ENCODE measurements at places on chromosomes 6 and 20.

DNA sequence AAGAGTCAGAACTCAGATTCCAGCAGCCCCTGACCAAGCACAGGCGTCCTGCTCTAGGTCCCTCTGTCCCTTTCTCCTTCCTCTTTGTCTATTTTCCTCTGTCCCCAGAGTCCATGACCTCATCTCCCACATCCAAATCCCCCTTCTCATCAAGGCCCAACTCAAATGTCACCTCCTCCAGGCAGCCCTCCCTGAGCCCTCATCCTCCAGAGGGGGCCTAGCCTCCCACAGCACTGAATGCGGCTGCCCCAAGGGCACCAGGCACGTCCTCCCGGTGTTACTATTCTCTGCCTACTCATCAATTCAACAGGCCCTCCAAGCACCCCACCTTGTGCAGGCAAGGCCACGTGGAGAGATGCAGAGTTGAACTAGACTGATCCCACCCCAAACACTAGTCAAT is 49.7 kb downstream of the GRM4 start:
- no peak overlapping the region for H3K4me3 ChIP-seq
- no peak overlapping the region for H3K27ac ChIP-seq
- H3K4me1 ChIP-seq: peaks cover 4% of the 10 kb centered on the region
- no peaks in the 10 kb centered on the region for H3K36me3 ChIP-seq

DNA sequence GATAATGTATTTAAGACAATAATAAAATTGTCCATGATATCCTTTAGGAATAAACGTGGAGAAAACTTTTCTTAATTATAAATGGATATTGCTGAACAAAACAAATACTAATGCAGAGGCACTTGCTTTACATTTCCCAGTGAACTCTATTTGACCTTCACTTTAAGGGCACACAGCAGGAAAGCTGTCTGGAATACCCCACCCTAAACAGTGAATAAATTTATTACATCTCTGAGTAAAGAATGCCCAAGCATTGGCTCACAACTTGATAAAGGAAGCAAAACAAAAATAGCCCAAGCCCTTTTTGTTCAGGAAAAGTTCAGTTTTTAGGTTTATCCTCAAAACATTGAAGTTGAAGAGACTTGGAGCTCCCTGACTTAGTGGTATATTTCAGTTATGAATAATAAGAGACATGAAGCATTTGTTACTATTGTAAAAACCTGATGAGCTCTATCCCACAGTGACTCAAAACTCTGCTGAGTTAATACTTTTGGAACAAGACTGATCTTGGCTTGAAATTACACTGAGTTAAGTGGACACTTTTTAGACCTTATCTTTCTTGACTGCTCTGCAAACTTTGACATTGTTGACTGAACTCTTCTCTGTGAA is 353.9 kb downstream of the BCKDHB start:
- peaks cover 6% of the 10 kb centered on the region for H3K4me1 ChIP-seq
- DNase-seq: no peak
- H3K27ac ChIP-seq: no peak overlapping the region
- no peak overlapping the region for H3K4me3 ChIP-seq

DNA sequence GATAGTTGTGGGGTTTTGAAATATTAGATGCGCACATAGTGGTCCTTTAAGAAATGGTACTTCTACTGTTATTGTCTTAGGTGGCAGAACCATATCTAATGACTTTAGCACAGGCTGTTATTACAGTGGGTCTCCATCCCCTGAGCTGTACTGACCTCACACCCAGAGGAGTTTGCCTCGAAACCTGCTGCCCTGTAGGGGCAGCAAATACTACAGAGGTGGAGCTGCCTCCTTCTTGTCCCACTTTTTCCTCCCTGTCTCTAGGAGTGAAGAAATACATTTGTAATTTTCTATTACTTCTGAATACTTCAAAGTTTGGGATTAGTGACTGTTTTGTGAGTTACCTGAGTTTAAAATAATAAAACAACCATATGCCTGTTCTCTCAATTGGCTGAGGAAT is 8.2 kb downstream of the TRIM31 start:
- peaks cover 25% of the 10 kb centered on the region for H3K4me1 ChIP-seq
- H3K27me3 ChIP-seq: peaks cover 60% of the 10 kb centered on the region
- H3K4me3 ChIP-seq: no peak overlapping the region
- H3K36me3 ChIP-seq: peaks cover 6% of the 10 kb centered on the region
- no peak for DNase-seq
- no peak overlapping the region for H3K27ac ChIP-seq

DNA sequence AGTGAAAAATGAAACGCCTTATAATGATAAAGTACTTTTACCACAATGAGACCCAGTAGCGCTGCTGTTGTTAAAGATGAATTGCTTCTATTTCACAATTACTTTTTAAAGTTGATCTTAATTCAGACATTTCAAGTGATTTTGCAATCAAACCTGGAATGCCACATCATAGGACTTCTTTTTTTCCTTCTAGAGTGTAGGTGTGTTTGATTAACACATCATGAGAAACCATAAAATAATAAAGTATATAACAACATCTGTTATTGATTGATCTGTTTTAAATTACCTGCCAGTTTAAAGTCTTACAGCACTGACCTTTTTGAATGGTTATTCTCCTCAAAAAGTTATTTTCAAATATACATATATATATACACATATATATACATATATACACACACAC is 38.6 kb downstream of the HEBP2 start:
- H3K4me3 ChIP-seq: no peak overlapping the region
- no peak overlapping the region for H3K27ac ChIP-seq
- no peaks in the 10 kb centered on the region for H3K27me3 ChIP-seq
- DNase-seq: no peak
- no peaks in the 10 kb centered on the region for H3K4me1 ChIP-seq

DNA sequence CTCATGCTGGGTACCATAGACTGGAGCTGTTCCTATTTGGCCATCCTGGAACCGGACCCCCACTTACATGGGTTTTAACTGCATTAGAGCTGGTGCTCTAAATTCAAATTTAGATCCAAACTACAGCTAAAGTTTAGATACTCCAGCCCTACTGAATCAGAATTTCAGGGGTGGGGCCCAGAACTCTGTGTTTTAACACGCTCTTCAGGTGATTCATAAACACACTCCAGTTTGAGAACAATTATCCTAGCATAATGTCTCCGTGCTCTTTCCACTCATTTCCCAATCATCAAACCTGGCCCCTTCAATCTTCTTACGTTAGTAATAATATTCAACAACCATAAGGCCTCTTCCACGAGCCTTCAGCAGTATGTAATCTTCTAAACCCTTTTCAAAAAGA is 15.3 kb downstream of the TRPC4AP start:
- no peaks in the 10 kb centered on the region for H3K27me3 ChIP-seq
- H3K36me3 ChIP-seq: peaks cover 32% of the 10 kb centered on the region
- H3K27ac ChIP-seq: no peak overlapping the region
- no peak for DNase-seq
- no peak overlapping the region for H3K4me3 ChIP-seq

DNA sequence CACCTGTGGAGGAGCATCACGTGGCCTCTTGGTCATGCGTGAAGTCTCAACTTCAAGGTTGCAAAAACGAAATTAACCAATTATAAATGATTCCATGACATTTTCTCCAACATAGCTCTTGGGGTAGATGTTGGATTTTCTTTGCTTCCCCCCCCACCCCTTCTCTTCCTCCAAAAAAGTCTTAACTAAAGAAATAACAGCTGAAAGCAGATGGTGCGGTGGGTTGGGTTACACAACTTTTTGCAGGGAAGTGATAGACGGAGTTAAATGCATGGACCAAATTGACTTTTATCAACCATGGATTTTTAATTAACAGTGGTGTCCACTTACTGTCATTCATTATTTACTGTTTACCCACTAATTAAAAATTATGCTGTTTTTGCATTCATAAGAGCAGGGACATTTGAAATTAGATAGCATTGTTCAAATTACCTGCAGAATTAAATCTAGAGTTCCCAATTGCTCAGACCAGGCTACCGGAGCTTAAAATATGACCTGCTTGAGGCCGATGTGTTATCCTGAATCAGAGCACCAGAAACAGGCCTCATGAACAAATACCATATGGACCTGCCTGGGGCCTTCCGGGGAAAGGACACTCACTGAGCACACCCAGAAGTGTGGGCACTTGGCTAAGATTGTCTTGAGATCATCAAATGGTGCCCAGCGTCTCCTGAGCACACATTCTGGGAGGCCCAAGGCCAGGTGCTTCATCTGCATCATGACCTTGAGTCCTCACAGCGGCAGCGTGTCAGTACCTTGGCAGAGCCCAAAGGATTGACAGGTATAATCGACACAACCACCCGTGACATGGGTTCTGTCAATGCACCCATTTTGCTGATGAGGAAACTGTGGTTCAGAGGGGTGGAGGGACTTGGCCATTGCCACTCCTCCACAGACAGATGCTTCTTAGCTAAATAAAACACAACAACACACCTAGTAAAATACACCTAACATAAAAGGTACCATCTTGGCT is 41.5 kb downstream of the APCDD1L start:
- H3K4me1 ChIP-seq: no peaks in the 10 kb centered on the region
- H3K27me3 ChIP-seq: no peaks in the 10 kb centered on the region
- no peak overlapping the region for H3K27ac ChIP-seq
- H3K36me3 ChIP-seq: no peaks in the 10 kb centered on the region

DNA sequence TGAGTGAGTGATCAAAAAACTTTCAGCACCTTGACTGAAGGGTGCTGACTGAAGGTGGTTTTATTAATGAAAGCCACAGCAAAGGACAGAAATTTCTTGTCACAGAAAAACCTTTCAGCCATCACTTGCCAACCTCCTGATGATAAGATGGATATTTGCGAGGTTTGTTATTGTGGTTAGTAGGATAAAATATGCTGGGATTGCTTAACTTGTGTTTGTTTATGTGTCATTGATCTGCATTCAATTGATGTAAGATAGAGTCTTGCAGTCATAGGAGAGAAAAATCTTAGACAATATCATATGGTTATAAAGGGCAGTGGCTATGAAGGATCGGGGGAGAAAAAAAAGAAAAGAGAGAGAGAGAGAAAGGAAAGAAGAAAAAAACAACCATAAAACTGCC is 1.2 kb downstream of the TSBP1 start:
- peaks cover 56% of the 10 kb centered on the region for H3K27me3 ChIP-seq
- H3K27ac ChIP-seq: no peak overlapping the region
- H3K36me3 ChIP-seq: peaks cover 3% of the 10 kb centered on the region
- H3K4me1 ChIP-seq: no peaks in the 10 kb centered on the region

- no peaks in the 10 kb centered on the region for H3K36me3 ChIP-seq
- H3K4me3 ChIP-seq: no peak overlapping the region
- no peak for DNase-seq
- no peaks in the 10 kb centered on the region for H3K27me3 ChIP-seq
Measured at GRCh38 chr6:19035461-19036195, 648.5 kb downstream of the RNF144B start.

GRCh38 chr6:1311400-1312202 is at the start of gene FOXQ1:
Gene FOXQ1 (plus strand): TSS chr6:1312098. CDS start chr6:1312705, 607 bp downstream.
- no peak within 1 kb of the TSS for H3K27ac ChIP-seq
- peaks cover 18% of the 10 kb centered on the region for H3K4me1 ChIP-seq
- H3K36me3 ChIP-seq: no peaks in the 10 kb centered on the region
- H3K4me3 ChIP-seq: peak within 1 kb of the TSS; percentile 62

GRCh38 chr6:20696676-20697075 is 162.4 kb downstream of the CDKAL1 start:
- H3K4me1 ChIP-seq: peaks cover 36% of the 10 kb centered on the region
- H3K36me3 ChIP-seq: no peaks in the 10 kb centered on the region
- no peaks in the 10 kb centered on the region for H3K27me3 ChIP-seq
- no peak for DNase-seq
- H3K4me3 ChIP-seq: no peak overlapping the region

GRCh38 chr6:158653577-158654354 is 3.9 kb downstream of the SYTL3 start:
- no peaks in the 10 kb centered on the region for H3K27me3 ChIP-seq
- H3K4me1 ChIP-seq: peaks cover 52% of the 10 kb centered on the region
- DNase-seq: peak; percentile 85
- peak overlapping the region; percentile 97 for H3K27ac ChIP-seq

DNA sequence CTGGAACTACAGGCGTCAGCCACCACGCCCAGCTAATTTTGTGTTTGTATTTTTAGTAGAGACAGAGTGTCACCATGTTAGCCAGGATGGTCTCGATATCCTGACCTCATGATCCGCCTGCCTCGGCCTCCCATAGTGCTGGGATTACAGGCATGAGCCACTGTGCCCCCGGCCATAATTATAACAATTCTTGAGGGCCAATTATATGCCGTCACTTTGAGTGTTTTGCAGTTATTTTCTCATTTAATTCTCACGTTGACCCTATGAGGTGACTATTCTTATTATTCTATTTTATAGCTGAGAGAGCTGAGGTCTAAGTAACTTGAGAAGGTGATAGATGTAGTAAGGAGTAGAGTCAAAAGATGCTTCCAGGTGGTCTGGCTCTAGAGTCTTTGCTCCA is 13.0 kb downstream of the MYO6 start:
- no peak overlapping the region for H3K4me3 ChIP-seq
- no peak overlapping the region for H3K27ac ChIP-seq
- H3K4me1 ChIP-seq: peaks cover 7% of the 10 kb centered on the region

- H3K4me3 ChIP-seq: no peak overlapping the region
- no peaks in the 10 kb centered on the region for H3K36me3 ChIP-seq
- H3K27ac ChIP-seq: no peak overlapping the region
- no peaks in the 10 kb centered on the region for H3K4me1 ChIP-seq
Measured at GRCh38 chr6:118054082-118054481, 147.0 kb downstream of the SLC35F1 start.

GRCh38 chr6:142544199-142544838 is 242.5 kb downstream of the ADGRG6 start:
- no peak overlapping the region for H3K4me3 ChIP-seq
- H3K27me3 ChIP-seq: peaks cover 28% of the 10 kb centered on the region
- H3K27ac ChIP-seq: no peak overlapping the region
- H3K36me3 ChIP-seq: no peaks in the 10 kb centered on the region
- DNase-seq: no peak

GRCh38 chr6:10838794-10839333 is 525 bp upstream of the MAK start:
- DNase-seq: no peak
- H3K36me3 ChIP-seq: peaks cover 11% of the 10 kb centered on the region
- H3K4me1 ChIP-seq: peaks cover 17% of the 10 kb centered on the region
- H3K27ac ChIP-seq: peak overlapping the region; percentile 86
- peaks cover 84% of the 10 kb centered on the region for H3K27me3 ChIP-seq
- peak overlapping the region; percentile 75 for H3K4me3 ChIP-seq

- H3K4me3 ChIP-seq: no peak overlapping the region
- DNase-seq: no peak
- no peaks in the 10 kb centered on the region for H3K4me1 ChIP-seq
Measured at GRCh38 chr6:135479601-135480000, 17.9 kb downstream of the AHI1 start.

- no peaks in the 10 kb centered on the region for H3K36me3 ChIP-seq
- H3K27ac ChIP-seq: no peak overlapping the region
- H3K27me3 ChIP-seq: peaks cover 20% of the 10 kb centered on the region
- no peak for DNase-seq
- no peak overlapping the region for H3K4me3 ChIP-seq
- peaks cover 4% of the 10 kb centered on the region for H3K4me1 ChIP-seq
Measured at GRCh38 chr6:25487012-25487411, 165.0 kb upstream of the SCGN start.

- H3K27ac ChIP-seq: peak overlapping the region; percentile 55
- no peak for DNase-seq
- no peak overlapping the region for H3K4me3 ChIP-seq
- H3K4me1 ChIP-seq: peaks cover 13% of the 10 kb centered on the region
Measured at GRCh38 chr6:3019065-3019464, 19.4 kb downstream of the NQO2 start.

Data from effector memory CD8-positive, alpha-beta T cell (primary cell).